ENCODE measurements at places on chromosomes 5 and 9.

DNA sequence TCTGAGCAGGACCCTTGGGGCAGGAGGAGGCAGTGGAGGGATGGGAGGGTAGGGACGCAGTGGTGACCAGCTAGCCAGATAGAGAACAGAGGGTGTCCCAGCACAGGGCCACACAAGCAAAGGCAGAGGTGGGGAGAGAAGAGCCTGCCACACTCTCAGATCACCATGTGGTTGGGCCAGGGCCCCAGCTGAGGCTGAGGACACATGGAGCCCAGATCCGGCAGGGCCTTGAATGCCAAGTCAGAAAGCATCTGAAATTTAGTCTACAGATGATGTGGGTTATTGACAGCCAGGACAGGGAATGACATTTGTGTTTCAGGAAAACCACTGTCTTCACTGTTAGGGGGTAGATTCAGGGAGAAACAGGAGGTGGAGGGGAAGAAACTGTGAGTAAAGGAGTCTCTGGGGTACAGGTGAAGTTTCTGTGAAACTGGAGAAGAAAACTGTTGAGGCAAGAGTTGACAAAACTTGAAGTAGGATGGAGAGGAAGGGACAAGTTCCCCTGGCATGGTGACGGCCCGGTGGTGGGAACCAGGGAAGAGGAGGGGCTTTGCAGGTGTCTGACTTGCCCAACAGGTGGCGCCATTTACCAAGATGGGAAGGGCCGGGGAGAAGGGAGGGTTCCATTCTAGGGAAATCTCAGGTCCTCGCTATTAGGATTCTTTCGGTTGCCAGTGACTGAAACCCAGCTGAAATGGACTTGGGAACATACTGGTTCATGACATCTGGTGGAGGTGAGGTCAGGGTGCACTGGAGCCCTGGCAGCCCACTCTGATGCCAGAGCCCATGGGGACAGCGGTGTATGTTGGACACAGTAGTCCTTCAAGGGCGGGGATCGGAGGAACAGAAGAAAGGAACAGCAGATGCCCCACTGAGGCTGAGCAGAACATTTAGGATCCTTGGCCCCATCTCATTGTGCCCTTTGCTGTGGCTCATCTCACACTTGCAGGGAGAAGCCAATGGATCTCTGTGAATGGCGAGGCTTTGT, 100.1 kb downstream of the KCNIP1 start:
- no peak for DNase-seq

DNA sequence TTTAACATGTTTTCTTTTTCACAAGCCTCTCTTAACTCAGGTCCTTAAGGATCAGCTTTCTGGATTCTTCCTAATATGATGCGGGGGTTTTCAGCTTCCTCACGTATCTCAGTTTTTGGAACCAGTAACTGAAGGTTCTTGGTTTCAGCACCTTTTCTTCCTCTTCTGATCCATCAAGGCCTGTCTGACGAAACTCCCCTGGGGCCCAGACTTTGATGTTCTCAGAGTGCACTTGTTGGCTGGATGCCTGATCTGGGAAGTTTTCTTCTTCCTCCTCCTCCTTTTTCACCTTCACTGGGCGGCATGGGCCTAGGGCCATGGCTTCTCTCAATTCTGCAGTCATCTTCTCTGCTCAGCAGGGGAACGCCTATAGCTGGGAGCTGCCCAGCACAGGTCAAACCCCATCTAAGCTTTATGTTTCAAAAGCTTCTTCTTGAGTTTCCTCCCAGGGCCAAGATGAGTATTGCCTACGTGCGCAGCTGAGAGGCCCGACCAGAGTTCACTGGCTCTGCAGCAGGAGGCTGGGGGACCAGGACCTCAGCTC, 44.8 kb downstream of the GHR start:
- DNase-seq, result no peak

DNA sequence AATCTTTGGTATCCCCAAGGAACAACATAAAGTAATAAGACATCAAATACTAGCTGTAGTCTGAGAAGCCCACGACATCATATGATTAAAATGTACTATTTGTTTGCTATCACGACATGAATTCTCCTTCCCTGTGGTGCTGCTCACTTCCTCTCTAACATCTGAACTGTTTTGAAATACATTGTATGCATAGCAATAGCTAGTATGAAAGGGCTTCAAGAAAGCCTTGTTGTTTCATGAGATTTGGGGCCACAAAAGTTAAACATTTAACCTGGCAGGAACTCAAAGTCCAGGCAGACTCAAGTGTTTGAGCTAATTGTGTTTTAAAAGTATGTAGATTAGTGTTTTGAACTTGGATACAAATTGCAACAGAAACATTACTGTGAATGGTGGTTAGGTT, 237.4 kb upstream of the PTGER4 start:
- no peak for DNase-seq

GRCh38 chr9:107827304-107827703, 337.7 kb upstream of the KLF4 start:
- DNase-seq, result no peak

DNA sequence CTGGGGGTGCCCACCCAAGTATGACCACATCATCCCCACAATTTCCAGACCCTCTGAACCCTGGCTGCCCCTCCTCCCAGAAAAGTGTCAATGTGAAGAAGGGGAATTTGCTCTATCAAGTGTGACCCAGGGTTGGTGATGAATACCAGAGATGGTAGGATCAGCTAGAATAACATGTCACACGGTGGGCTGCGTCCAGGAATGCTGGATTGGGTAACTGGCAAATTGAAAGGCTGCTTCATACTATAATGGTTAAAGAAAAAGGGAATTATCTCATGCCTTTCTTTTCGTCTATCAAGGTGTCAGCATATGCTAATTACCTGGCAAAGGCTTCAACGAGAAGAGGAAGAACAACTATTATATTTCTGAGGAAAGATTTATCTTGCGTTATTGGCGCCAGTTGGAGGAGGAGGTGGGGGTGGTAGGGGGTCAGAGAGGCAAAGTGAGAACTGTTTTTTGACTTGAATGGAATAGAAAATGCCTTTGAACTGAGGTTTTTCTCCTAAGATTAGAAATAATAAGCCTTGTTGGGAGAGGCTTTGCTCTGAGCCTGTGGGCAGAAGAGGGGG, 27.8 kb upstream of the ARAP3 start:
- no peak for DNase-seq

DNA sequence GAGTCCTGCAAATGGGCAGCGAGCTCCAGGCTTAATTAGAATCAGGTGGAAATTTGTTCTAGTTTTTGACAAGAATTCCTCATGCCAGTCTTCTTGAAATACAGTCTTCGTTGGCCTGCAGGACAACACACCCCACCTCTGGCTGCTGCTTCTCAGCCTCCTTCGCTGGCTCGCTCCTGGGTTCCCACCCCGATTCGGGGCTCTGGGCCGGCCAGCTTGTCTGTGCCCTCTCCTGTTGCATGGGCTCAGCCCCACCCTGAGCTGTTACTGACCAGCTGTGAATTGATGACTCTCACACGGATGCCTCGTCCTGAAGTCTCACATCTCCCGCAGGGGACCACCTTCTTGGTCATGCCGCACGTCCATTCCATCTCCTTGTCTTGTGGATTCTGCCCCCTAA, 21.0 kb downstream of the PSD2 start:
- DNase-seq, result no peak

DNA sequence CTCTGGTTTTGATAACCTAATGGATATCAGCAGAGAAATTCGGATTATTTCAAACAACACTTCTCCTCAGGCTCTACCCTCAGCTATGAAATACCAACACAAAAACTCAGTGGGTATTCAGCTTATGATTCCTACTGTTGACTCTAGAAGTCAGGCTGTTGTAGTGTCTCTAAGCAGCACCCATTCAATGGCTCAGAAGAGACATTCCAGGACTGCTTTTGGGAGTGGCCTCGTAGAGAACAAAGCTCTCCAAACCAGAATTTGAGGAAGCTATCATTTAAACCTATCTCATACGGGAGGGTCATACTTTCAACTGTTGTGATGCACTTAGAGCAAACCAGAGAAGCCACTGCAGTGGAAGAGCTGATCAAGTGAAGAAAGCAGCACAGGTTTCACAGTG, 34.1 kb downstream of the ETF1 start:
- DNase-seq, result no peak

- no peak for DNase-seq
Measured at GRCh38 chr5:107812570-107813141, 141.9 kb upstream of the EFNA5 start.

GRCh38 chr5:14869233-14869632, 2.3 kb downstream of the ANKH start:
- no peak for DNase-seq

- DNase-seq, result no peak
Measured at GRCh38 chr9:4510546-4511322, 20.5 kb downstream of the SLC1A1 start.

GRCh38 chr5:139426203-139426885, 13.0 kb downstream of the DNAJC18 start:
- no peak for DNase-seq

- no peak for DNase-seq
Measured at GRCh38 chr9:89044104-89044503, 52.8 kb downstream of the S1PR3 start.

GRCh38 chr5:39254671-39255070, 35.3 kb upstream of the FYB1 start:
- DNase-seq, result no peak

DNA sequence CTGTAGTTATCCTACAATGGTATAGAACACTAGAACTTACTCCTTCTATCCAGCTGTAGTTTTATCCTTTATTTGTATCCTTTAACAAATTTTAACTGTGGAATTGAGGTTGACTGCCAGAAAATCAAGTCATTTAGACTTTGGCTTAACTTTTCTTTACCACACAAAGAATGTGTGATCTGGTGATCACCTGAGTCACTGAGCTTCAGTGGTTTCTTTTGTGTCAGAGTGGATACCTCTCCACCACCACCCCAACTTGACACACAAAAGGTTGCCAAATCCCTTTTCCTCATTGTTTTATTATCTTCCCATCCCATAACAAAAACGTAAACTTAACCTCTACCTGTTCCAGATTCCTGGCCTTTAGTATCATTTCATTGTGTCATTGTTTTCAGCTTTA, 5.5 kb downstream of the OTULIN start:
- DNase-seq, result no peak

DNA sequence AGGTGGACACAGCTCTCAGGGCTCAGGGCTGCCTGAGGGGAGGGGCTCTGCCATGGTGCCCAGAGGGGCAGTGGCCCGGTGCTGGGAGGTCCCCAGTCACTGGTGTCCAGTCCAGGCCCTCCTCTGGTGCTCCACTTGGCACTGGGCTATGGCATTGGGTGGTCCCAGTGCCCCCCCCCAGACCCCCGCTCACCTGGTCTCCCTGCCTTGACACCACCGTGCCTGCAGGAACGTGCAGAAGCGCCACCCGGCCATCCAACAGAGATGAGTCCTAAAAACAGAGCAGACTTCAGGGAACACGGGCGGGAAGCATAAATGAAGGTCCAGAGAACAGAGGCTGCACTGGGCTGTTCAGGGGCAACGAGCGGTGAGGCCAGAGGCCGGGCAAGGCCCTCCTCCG, 42.3 kb upstream of the NSMF start:
- no peak for DNase-seq

DNA sequence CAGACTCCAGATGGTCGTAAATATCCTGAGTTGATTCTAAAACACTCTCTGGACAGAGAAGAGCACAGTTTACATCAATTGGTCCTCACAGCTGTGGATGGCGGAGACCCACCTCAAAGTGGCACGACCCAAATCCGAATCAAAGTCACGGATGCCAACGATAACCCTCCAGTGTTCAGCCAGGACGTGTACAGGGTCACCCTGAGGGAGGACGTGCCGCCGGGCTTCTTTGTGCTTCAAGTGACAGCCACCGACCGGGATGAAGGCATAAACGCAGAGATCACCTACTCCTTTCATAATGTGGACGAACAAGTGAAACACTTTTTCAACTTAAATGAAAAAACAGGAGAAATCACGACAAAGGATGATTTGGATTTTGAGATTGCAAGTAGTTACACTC, 891 bp downstream of the PCDHGB2 start:
- no peak for DNase-seq
